ENCODE measurements at places on chromosomes 13 and 19.

DNA sequence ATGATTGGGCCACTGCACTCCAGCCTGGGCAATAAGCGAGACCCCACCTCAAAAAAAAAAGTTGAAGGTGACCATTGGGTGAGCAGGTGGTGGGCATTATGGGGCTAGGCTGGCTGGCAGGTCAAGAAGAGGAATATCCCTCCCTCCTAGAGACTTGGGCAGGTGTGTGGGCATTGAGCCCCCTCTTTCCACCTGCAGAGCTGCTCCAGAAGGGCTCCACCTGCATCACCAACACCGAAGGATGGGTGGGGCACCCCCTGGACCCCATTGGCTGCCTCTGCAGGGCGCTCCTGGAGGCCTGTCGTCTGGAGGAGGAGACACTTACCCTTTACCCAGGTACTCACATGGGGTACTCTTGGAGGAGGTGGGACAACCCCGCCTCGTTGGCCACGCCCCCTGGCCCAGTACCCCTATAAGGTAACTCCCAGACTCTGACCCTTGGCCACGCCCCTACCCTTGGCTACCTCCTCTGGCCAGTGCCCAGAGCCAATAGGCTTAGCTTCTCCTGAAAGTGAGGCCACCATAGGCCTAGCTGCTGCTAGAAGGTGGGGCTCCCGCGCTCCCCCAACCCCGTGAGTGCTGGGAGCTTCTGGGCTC is 21.9 kb downstream of the ZSWIM4 start:
- DNase-seq: no peak

DNA sequence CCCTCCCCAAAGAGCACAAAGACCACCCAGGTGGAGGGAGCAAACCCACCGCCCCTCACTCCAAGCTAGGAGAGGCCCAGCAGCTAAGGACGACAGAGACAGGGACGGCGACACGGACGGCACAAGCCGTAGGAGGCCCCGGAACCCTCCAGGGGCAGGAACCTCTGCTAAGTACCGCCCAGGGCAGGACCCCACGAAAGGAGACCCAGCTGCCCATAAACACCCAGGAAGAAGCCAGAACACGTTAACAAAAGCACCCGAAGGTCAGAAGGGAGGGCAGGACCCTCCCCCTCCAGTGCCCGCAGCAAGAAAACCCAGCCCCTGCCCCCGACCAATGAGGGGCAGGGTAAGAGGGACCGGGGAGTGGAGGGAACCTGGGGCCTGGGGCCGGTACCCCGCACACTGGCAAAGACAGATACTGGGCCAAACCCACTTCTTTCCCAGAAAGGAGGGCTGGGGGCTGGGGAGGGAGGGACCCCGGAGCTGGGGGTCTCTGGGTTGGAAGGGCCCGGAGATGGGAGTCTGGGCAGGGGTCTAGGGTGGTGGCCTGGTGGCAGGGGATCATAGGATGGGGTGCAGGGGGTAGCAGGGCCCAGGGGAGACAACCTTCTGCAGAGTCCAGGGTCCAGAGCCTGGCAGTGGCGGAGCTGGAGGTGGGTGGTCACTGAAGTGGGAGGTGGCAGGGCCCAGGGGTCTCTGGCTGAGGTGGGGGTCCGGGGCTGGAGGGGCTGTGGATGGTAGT is 2.4 kb downstream of the BTBD2 start:
- DNase-seq: no peak

- DNase-seq: peak; percentile 12
Measured at GRCh38 chr19:58001895-58002369, 688 bp downstream of the ZNF606 start.

DNA sequence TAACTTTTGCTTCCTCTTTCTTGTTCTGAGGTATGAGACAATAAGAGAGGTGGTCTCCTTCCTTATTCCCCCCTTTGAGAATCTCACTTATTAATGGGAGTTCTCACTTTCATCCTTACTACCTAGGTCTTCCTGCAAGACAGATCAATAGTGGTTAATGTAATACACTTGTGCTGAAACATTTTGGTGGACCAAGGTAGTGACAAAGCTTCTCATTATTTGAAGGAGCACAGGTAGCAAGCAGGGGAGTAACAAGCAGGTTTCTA is 17.9 kb downstream of the ZNF700 start:
- no peak for DNase-seq

- DNase-seq: peak; percentile 67
Measured at GRCh38 chr13:40149611-40150274, 494.3 kb downstream of the COG6 start.

DNA sequence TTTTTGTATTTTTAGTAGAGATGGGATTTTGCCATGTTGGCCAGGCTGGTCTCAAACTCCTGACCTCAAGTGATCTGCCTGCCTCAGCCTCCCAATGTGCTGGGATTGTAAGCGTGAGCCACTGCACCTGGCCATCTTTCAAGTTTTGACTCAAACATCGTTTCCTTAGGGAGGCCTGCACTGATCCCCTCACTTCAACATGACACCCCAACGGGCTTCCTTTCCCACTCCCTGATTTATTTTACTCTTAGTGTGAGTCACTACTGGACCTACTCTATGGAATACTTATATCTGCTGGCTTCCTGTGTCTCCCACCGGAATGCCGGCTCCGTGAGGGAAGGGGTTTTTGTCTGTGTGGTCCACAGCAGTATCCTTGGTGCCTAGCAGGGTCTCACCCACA is 4.5 kb upstream of the ADAMTS10 start:
- DNase-seq: no peak

GRCh38 chr19:1232652-1233072 is 5.1 kb downstream of the CBARP start:
- no peak for DNase-seq

DNA sequence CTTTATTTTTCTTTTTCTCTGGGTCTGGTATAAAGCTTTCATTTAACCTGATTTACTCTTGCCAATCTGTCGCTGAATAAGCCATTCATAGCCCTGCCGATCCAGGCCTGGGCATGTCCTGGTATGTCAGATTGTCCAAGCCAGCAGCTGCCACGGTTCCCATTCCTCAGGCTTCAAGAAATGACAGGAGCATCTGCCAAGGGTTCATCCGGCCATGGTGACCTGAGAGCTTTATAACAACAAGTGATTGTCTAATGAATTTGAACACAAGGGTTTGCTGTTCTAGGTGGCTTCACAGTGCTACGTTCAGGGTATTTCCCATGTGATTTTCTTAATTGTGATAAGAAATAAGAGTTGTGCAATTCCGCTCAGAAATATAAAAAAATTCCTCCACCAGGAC is 20.0 kb downstream of the PNMA8A start:
- DNase-seq: peak; percentile 53

- DNase-seq: peak; percentile 12
Measured at GRCh38 chr13:27489456-27489855, 39.1 kb upstream of the MTIF3 start.

DNA sequence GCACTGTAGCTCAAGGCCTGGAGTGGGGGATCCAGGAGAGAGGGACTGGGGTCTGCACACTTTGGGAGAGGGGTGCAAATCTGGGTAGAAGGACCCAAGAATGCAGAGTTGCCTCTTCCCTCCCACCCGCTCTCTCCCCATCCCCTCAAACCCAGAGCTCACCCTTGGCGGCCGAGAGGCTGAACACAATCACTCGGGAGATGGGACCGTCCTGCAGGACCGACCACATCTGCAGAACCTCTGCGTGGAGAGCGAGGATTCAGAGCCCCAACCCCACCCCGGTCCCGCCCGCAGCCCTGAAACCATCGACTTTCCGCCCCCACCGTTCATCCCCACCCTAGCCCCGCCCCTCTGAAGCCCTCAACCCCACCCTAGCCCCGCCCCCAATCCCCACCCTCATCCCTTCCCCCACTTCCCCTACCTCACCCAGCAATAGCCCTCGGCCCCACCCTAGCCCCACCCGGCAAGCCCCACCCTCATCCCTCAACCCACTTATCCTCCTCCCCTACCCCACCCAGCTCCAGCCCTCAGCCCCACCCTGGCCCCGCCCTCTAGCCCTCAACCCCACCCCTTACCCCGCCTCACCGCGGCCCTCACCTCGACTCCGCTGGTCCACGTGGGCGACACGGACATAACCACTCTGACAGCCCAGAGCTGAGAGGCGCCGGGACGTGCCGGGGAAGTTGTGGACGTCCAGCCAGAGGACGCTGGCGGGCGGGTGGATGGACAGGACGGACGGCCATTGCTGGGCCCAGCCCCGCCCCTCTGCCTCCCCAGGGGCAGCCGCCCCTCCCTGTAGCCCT is 4.1 kb downstream of the KPTN start:
- no peak for DNase-seq

GRCh38 chr13:113782472-113782871 is 23.4 kb downstream of the TMEM255B start:
- DNase-seq: no peak

DNA sequence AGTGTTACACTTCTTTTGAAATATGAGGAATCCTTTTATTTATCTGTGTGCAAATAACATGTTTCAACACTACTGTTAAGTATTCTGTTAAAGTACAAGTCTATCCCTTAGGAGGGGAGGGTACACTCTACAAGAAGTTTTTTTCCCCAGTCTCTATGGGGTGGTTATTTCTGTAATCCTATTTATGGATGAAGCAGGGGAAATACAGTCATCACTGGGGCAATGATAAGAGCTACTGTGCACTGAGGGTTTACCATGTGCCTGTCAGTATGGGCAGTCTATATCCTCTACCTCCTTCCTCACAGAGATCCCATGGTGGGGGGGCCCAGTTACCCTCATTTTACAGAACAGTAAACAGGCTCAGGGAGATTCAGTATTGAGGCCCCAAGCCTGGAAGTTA is 16.6 kb upstream of the TRIM13 start:
- DNase-seq: no peak

DNA sequence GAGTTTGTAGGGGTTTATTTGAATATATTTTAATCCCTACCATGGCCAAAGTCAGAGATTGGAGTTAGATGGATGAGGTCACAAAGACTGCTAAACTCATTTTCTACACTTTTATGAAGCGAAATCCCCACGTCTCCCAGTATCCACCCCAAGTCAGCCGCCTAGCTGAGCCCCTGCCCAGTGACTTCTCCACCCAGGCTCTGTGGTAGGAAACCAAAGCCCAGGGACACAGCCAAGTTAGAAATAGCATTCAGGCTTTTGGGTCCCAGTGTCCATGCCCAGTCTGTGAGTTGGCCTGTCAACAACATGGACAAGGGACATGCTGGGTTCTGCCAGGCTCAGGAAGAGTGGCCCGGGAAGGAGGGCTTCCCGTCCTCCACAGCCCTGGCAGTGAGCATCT is 474.0 kb downstream of the FOXO1 start:
- no peak for DNase-seq

- no peak for DNase-seq
Measured at GRCh38 chr13:105509981-105510762, 1025.3 kb downstream of the EFNB2 start.

DNA sequence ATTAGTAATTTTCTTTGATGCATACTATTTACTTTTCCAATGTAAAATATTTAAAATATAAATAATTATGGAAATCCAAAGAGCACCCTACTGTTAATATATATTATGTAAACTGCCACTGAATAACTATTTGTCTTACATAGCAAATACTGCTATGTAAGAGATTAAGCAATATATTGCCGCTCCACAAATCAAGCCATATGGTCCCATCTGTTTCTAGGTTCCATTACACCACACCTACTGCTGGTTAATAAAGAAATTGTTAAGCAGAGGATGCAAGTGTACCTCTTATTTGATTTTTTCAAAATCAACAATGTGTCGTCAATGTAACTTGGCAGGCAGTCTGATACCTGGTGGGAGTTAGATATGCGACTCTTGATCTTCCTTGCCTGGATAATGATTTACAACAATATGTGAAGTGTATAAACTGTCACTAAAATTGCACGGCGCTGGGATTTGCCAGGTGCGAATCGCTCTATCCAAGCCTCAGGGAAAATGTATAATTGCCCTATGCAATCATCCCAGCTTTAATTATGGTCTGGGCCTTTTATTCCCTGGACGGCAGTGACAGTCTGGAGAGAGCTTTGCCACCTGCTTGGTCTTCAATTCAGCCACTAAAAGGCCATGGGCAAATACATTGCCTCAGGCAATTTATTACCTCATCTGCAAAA is 16.0 kb downstream of the SMAD9 start:
- peak; percentile 37 for DNase-seq

DNA sequence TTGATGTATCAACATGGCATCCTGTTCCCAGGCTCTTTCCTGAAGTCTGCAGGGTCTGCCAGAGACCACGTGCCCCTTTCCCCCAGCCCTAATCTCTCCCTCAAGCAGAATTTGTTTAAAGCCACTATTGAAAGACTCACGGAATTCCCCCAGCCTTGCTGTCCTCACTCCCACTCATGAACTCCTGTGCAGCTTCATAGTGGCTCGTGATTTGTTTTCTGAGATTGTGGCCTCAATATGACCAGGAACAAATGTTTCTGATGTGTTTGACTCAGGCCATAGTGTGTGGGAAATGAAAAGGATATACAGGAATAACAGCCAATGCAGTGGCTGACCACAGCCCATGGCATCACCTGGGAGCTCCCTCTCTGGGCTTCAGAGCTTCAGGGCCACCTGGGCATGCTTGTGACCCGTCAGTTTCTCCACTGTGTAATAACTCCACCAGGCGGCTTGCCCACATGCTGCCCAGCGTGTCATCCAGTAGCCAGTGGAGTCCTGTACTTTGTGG is 8.1 kb upstream of the SERPINE3 start:
- no peak for DNase-seq

GRCh38 chr13:39641645-39642044 is 13.8 kb upstream of the COG6 start:
- DNase-seq: no peak

- DNase-seq: no peak
Measured at GRCh38 chr13:91058066-91058465, 289.4 kb upstream of the MIR17HG start.

- DNase-seq: no peak
Measured at GRCh38 chr19:16233836-16234551, 36.3 kb downstream of the AP1M1 start.

DNA sequence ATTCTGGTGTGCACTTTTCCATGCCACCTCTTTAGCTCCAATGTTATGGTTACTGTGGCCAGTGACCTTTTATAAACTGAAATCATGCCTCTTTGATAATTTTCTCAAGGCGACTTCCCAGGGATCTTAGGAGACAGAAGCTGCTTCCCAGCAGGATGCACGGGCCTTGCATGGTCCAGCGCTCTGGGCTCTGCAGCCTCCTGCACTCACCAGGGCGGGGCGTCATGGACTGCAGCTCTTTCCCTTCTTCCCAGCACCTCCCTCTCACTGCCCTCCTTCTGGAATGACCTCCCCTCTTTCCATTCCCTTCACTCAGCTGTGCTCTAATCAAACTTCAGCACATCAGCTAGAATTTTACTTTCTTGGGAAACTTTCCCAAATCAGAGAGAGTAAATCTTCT is 318.3 kb downstream of the IRS2 start:
- DNase-seq: no peak

GRCh38 chr13:36998624-36999041 is 507 bp downstream of the ALG5 start:
- DNase-seq: peak; percentile 12

All from Ammon's horn (tissue), 1 donor.